ENCODE measurements at places on chromosomes 6 and 20. TPM values are rescaled to one million over a fixed set of nuclear protein-coding genes. Genes with fewer than 3 reads are reported as not detected.

DNA sequence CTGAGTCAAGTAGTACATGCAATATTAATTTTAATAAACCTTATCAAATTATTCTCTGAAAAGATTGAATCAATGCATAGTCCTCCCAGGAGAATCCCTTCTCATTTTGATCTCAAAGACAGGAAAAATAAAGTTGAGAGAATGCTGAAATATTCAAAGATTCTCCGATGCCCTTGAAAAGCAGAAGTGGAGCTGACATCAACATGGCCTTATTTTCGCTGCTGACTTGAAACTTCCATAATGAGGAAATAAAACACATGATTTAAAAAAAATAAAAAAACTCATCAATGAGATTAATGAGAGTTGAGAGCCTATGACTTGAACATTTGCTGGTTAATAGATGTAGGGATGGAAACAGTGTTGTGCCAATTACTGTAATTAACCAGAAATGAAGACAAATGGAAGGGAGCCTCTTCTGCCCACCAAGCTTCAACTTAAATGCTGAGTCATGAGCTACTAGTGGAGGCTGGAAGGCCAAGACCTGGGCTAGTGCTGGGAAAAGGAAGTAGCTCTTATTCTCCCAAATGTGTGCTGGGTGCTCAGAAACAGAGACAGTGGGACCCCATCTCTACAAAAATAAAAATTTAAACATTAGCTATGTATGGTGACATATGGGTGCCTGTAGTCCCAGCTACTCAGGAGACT is 139.9 kb downstream of the BFSP1 start:
- DNase-seq: no peak

GRCh38 chr20:36351937-36352336 is 45.8 kb downstream of the DLGAP4 start:
- no peak for DNase-seq

DNA sequence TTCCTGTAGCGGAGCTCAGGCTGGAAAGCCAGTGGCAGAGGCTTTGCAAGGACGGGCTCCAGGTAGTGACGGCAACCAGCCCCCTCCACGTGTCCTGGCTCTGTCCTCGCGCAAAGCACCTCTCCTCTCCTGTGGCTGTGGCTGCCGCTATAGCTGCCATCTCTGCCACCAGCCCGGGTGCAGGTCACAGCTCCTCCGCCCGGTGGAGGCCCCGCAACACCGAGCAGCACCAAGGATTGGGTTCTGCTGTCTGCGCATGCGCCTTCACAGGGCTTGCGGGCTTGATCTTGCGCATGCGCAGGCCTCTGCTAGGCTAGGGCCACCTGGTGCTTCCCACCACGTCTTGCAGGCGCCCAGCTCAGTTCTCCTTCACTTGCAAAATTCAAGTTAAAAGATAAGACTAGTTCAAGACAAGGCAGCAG is 625.4 kb downstream of the QKI start:
- DNase-seq: peak; percentile 38

DNA sequence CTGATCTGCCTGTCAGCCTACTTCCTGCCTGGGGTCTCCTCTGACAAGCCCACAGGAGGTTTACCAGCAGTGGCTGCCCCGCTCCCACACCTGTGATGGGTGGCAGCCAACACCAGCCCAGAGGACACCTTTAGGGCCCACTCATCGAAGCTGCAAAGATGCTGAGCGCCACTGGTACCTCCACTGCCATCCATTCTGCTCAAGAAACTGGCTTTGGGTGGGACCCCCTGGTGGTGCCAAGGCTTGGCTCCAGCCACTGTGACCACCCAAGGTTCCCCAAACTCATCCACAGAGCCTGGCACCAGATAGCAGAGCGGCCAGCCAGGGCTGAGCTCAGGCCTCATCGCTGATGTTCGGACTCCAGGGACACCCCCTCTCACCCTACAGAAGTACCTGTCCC is 42.5 kb downstream of the PREX1 start:
- no peak for DNase-seq

GRCh38 chr20:46215913-46216707 is 92.2 kb downstream of the CDH22 start:
- no peak for DNase-seq

DNA sequence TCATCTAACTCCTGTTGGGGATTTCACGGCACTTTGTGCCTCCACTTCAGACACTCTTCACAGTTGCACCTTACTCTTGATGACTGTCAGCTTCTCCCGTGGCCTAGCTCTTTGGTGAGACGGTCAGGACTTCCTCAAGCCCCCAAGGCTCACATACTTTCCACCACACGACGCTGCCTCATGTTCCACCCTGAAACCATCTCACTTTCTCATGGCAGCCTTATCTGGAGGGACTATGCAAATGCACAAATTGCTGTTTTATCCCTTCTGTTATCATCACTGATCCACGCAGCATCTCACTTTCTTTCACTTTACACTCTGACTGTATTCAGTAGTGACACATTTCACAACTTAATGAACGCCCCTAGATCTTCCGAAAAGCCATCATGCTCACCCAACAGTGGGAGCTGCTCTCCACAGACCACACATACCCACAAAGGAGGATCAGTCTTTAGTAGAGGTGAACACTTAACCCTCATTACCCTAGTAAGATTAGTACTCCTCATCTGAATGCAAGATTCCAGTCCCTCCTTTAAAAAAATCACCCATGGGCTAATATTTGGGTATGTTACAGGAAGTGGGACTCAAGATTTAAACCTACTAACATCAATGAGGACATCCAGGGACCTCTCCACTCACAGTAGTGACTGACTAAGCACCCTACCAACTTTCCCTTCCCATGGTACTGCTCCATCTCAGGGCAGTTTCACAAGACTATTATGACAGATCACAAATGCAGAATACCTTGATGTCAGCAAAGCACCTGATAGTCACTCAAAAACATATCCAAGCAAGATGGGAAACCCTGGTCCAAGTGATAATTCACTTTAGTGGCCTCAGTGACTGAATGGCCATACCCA is 35.4 kb downstream of the FYN start:
- peak; percentile 59 for DNase-seq

GRCh38 chr6:18477301-18477941 is 90.3 kb downstream of the RNF144B start:
- no peak for DNase-seq

GRCh38 chr6:75084872-75085381 is 120.9 kb downstream of the COL12A1 start:
- no peak for DNase-seq

DNA sequence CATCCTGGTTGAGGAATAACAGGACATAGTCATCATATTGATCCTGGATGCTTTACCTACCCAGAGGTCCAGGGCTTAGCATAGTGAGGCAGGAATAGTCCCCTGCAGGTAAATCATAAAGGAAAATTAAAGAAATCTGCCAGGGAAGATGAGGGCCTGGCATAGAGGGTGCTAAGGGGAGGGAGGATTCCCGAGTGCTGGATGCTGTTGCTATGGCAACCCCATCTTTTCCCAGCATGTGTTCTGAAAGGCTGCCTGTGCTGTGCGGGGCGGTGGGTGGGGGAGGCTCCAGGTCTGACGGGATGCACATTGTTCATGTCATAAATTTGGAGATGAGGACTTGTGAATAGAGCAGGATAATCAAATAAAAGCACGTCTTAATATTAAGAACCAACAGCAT is 212.6 kb upstream of the PCSK2 start:
- no peak for DNase-seq

DNA sequence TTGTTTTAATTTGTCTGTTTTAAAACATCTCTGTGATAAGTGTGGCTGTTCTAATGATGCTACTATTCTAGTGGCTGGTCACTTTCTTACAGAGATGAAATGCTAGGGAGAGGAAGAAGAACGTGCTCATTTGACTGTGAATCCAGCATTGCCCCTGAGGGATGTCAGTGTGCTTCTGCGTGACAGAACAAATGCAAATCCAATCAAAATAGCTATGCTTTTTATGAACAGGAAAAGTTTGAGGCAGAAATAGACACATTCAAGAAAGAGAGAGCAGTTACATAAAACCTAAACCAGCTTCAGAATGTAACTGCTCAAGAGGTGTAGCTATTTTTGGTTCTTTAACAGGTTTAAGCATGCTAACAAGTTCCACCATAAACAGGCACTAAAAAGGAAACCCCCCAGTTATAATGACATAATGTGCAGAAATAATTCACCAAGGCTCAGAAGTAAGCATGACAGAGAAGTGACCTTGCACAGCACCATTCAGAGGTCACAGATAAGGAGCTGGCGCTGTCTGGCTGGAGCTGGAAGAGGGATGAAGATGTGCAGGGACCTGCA is 385.3 kb downstream of the EPM2A start:
- DNase-seq: no peak

DNA sequence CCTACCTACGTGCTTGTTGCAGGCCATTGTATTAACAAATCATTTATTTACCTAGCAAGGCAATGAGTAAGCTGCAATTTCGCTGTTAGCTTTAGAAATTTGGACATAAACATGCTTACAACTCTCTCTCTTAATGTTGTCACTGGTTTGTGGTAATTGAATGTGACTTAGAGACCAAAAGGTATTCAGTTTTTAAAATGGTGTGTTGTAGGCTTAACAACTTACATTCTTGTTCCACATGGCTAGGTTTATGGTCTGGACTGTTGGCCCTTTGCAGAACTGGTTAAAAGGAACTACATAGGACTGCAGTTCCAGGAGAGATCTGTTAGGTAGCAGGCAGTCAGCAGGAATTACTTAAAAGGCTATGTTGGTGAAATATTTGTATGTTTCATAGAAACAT is 10.3 kb upstream of the CTAGE9 start:
- DNase-seq: no peak

DNA sequence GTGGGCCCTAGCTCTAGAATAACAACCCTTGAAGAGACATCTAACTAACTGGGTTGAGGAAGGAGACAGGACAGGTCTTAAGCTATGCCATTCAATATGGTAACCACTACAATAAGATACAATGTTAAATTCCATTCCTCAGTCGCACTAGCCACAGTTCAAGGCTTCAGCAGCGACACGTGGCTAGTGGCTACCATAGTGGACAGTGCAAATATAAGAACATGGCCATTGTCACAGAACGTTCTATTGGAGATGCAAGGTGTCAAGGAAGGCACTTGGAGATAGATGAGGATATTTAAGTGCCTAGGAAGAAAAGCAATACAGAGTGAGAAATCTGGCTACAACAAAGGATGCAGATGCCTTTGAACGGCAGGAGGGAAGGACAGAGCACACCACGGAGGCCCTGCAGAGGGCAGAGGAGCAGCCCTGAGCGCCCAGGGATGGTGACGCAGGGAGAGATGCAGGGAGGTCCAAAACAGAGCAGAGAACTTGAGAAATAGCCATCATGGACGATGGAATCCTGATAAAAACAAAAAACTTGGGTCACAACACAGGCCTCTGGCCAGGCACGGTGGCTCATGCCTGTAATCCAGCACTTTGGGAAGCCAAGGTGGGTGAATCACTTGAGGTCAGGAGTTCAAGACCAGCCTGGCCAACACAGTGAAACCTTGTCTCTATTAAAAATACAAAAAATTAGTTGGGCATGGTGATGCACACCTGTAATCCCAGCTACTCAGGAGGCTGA is 140.7 kb downstream of the ZMYND8 start:
- no peak for DNase-seq

DNA sequence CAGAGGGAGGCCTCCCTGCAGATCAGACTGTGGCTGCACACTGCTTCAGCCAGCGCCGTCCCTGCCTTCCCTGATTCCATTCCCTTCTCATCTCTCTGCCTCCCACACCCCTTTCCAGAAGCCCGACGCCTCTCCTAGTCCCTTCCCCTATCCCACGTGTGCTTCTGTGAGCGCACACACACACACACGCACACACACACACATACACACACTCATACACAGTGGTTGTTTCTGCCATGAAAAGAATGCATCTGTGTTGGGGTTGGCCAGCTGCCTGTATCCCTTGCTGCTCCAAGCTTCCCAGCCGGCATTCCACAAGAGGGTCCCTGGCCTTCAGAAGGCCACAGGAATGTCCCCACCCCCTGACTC is 51.7 kb downstream of the MOCS1 start:
- no peak for DNase-seq

DNA sequence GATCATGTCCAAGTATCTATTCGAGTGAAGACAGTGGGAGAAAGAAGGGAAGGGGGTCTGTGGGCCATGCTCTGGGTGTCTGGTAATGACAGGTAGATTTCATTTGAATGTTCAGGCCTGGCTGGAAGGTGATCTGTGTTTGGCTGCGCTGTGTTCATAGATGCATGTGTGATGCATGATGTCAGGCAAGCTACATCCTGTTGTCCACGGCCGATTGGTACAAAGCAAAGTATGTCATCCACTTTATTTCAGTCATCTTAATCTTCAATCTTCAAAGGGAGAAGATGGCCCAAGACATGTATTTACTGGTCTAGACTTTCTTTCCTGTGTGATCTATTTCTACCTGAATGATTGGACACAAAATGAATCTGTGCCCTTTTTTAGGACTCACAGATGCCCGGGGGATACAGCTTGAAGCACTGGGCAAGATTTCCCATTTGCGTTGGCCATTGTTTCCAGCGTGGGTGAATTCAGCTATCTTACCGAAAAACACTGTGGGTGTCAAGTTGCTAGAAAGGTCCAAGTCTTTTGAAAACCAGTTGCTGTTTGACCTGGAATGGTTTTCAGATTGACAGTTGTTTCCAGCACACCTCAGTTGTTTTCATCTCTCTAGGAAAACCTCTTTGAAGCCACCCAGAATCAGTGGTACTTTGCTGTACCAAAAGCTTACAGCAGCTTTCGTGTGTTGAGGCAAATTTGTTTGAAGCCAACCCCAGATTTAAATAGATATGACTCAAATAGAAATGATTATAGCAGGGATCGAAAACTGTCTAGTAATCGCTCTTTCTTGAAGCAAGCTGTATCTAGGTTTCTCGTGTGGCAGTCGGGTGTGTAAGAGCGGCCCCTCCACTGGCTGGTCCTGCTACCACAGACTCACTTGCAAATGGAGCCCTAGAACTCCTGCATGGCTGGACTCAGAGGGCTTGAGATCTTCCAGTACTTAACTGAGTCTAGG is 27.2 kb downstream of the DUSP22 start:
- no peak for DNase-seq

DNA sequence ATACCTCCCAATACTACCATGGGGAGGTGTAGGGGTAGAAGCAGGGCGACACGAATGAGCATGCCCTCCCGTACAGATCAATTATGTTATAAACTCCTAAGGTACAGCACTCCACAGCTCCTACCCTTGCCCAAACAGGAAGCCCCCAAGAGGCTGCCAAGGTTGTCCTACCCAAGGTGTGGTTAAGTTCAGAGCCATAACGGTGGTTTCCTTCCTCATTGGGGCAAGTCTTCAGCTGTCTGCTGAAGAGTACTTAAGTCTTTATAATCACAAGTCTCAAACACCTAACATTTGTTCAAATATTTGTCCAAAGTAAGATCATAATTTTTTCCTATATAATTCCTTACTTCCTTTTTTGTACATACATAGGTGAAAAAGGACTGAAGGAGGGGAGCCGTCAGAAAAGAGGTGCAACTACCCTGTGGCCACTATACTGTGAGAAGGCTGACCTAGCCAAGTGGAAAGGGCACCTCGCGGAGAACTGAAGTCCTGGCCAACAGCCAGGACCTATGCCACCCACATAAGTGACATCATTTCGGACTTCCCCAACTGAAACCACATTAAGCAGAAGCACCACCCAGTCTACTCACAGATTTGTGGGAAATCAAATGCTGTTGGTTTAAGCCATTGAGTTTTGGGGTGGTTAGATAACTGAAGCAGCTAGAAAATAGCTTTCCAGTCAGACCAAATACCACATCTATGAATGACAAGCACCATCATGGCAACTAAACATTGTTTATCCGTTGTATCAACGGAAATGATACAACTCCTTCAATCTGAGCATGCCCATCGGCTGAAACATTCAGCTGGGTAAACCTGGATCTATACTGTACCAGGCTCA is 2.9 kb upstream of the RAB22A start:
- DNase-seq: peak; percentile 59

TREML1 gene
- not detected for total RNA-seq

TBXT gene
- not detected for total RNA-seq

AVP gene
- total RNA-seq: not detected

C20orf202 gene
- total RNA-seq: not detected

BPIFA2 gene
- not detected for total RNA-seq

PHF20 gene
- 64.3 TPM for total RNA-seq
